ENCODE measurements at places on chromosomes 4 and X.

DNA sequence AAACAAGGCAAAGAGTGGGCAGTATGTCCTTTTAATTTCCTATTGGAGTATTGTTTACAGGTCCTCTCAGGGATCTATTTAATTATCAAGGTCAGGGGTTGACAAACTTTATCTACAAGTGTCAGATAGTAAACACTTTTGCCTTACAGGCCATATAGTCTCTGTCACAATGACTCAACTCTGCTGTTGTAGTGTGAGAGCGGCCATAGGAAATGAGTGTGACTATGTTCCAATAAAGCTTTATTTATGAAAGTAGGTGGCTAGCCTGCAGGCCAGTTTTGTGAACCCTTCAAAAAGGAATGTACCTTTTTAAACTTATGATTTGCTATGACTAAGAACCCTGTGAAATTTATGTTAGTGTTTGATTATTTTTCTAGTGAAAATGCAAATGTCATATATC lies 156.1 kb downstream of the GPAT3 start:
- DNase-seq, result no peak

DNA sequence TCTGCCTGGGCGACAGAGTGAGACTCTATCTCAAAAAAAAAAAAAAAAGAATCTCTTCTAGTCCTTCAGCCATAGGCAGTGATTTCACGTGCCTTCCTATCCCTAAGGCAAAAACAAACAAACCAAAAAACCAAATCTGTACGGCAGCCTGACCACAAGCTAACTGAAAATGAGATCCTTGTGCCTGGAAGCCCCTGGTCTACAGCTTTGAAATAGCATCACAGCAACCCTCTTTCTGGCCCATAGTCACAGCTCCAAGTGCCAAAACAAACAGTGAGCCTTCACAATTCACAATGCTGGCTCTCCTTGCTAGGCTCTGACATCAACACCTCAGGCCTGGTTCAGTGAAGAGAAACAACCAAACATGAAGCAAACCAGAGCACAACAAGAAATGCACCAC lies 46.1 kb downstream of the TMEM150C start:
- DNase-seq, result no peak

GRCh38 chrX:49039598-49040375 lies 3.4 kb downstream of the TFE3 start:
- peak; percentile 12 for DNase-seq

DNA sequence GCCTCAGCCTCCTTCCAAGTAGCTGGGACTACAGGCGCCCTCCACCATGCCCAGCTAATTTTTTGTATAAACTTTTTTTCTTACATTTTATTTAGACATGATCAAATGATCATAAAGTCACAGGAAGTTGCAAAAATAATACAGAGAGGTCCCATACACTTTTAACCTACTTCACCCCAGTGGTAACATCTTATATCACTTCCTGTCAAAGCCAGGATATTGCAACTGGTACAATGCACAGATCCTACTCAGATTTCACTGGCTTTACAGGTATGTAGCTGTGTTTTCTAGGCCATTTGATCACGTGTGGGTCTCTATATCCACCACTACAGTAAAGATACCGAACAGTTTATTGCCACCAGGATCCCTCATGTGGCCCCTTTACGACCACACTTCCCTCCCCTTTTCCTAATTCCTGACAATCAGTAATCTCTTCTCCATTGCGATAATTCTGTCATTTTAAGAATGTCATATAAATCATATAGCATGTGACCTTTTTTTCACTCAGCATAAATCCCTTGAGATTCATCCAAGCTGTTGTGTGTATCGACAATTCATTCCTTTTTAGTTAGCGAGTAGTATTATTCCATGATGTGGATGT lies 18.0 kb downstream of the RPS6KA3 start:
- DNase-seq, result no peak

- DNase-seq, result no peak
These were observed 16.3 kb downstream of the RBMX2 start for GRCh38 chrX:130418066-130418465.

DNA sequence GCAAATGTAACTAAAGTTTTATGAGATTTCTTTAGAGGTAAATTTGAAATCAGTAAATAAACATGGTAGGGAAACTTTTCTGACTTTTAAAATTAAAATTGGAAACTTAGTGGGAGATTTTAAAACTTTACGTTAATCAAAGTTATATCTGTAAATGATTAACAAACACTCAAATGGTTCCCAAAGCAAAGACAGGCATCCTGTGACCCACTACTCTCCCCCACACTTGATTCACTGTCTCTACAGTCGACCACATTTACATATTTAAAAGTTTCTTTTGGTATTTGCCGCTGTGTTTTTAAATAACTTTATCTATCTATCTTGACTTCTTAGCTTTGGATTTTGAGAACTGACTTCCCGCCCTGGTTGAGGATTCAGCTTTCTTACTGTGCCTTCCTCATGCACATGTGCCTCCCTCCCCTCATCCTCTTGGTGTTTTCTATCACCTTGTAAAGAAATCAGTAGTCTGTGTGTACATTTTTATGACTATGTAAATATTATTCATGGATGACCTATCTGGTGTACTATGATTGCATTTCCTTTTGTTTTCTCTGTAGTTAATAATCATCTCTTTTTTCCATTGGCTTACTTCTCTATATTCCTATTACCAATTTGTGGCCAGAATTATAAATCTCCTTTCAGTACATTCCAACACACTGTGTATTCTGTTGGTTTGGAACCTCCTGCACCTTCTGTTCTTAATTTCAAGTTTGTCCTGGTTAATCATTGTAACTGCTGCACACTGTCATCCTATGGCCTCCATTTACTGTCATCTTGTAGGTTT lies 72.6 kb downstream of the WWC2 start:
- DNase-seq, result no peak

GRCh38 chr4:148497258-148497657 lies 55.0 kb upstream of the NR3C2 start:
- DNase-seq, result no peak

DNA sequence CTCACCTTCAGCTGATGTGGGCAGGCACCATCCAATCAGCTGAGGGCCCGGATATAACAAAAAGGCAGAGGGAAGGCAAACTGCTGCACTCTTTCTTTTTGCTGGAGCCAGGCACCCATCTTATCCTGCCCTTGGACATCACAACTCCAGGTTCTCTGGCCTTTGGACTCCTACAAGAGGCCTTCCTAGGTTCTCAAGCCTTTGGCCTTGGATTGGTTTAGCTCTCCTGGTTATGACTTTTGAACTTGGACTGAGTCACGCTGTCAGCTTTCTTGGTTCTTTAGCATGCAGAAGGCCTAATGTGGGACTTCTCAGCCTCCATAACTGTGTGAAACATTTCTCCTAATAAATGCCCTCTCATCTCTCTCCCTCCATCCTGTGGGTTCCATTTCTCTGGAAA lies 23.0 kb upstream of the N4BP2 start:
- DNase-seq, result no peak

DNA sequence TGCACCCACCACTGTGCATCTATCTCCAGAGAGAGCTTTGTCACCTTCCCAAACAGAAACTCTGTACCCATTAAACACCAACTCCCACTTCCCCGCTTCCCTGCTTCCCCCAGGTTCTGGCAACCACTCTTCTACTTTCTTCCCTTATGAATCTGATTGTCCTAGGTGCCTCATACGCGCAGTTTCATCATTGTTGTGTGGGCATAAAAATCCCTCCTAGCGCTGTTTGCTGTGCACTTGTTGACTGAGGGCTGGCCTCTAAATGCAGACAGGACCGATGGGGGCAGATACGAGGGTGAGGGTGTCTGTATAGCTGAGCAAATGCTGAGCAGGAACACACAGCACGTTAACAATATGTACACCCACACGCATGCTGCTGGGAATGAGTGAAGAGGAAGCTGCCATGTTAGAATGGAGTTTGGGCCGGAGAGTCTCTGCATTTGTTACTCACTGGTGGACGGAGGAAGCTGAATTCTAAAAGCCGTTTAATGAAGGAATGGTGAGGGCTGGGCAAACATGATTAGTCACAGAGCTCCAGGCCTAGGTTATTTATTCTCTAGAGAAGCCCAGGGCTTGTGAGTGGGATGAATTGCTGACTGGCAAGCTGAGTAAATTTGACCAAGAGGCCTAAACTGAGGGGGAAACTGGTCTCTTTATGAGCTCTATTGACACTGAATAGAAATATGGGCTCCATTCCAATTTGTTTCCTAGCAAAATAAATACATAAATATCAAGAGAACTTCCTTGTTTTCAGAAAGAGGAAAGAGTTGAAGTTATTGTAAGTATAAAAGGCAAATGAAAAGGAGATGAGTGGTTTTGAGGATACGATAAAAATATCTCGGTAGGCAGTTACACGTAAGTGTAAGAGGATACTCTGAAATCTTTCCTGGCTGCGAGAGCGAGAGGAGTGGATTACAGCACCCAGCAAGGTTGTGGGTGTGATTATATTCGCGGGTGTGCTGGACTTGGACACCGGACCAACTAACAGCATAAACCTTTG lies 95.9 kb upstream of the RPS6KA3 start:
- DNase-seq, result no peak

- DNase-seq, result no peak
These were observed 198.5 kb downstream of the PRDM5 start for GRCh38 chr4:120723986-120724385.

- DNase-seq, result no peak
These were observed 62.2 kb downstream of the HAUS3 start for GRCh38 chr4:2179717-2180116.

GRCh38 chr4:175469514-175469913 lies 342.6 kb downstream of the GPM6A start:
- no peak for DNase-seq

DNA sequence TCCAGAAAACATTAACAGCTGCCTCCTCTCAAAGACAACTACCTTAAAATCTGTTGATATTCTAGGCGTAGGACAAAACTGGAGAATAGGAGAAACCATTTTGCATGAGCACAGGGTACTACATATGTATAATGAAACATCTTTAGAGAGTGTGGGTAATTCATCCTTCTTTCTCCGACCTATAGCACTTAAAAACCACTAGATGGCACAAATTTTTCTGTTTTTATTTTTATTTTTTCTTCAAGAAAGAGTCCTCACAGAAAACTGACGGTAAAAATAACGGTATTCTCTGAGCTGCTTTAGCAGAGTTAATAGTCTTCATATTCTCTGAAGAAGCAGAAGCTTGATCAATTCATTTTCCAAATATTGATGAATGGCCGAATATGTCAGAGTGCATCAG lies 14.6 kb downstream of the SMIM31 start:
- no peak for DNase-seq

- DNase-seq, result no peak
These were observed 821 bp upstream of the TMEM128 start for GRCh38 chr4:4248885-4249203.

GRCh38 chrX:29470030-29470429 lies 745.3 kb upstream of the MAGEB2 start:
- DNase-seq, result no peak

DNA sequence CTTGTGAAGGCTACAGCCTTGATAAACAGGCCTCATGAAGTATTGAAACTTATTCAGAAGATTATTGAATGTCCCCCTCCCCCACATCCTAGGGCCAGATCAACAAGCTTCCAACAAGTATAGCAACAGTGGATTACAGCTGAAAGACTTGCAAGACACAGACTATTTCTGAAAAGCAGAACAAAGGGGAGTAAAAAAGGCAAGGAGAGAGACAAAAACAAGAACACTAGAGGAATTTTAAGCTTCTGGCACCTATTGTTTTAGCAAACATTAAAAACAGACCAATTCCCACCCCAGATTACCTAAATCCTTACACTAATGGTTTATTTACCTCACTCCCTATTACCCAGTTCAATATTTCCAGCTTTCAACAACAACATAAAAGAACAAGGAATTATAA lies 446.3 kb upstream of the FSTL5 start:
- no peak for DNase-seq

DNA sequence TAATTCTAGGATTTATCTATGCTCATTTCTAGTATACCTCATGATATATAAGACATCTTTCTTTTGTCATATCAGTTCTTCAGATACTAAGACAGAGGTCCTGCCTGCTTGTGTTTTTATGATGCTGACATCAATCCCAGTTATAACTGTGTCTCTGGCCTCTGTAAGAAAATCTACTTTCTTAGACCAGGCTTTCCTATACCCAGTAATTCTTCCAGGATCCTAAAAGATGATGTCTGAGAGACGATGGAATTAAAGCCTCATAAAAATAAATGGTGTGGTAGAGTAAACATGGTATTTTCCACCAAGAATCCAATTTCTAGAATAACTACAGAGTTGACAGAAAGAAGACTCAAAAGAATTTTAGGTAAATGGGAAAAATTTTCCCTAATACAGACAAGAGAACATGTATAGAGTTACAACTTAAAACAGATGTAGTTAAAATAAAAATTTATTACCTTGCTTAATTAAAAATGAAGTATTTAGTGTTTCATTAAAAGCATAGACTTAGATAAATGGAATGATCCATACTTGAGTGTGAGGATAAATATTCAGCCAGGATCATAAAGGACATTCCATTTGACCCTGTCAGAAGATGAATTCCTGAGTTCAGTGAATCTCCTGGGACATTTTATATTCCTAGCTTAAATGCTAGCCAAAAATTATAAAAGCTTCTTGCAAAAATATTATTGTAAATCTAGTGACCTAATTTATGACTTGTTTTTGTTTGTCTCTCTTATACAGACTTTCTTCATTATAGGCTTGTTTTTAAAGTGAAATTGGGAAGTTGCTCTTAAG lies 137.4 kb downstream of the PDLIM5 start:
- DNase-seq, result no peak

DNA sequence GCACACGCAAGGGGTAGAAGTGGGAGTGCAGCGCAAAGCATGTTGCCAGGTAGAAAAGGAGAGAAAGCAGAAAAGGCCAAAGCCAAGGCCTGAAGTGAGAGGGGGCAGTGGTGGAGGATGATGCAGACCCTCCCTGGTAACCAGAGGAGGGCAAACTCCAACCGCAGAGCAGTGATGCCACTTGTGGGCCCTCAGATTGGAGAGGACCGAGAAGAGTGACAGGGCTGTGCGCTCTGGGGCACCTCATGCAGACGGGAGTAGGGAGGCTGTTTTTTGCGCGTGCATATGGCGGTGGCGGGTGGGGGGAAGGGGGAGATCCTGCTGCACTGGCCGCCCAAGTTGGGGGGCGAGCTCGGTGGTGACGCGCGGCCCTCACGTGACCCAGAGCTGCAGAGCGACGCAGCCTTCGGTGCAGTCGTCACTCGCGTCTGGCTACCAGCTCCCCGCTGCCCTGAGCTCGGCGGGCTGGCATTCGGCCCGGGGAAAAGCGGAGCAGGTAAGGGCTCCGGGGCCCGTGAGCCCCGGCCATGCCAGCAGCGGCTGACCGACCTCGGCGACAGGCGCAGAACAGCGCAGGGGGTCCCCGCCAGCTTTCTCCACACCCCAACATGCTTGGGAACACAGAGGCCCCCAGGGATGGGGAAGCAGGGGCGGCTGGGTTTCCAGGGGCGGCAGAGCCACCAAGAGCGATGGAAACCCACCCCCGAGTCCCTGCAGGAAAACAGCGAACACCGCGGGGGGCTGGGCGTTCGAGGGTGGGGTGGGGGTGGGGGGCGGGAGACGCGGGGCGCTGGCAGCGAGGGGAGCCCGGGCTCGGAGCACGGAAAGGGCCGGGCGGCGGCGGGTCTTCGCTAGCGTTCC lies at the start of gene BEX3:
Gene BEX3 (plus strand): TSS at position 421 of the 861 bp plus-strand sequence. CDS start 984 bp downstream, outside the sequence.
- DNase-seq, result no peak

GRCh38 chr4:123848606-123849005 lies 452.0 kb downstream of the SPRY1 start:
- no peak for DNase-seq

GRCh38 chr4:692771-693554 lies 4.0 kb upstream of the SLC49A3 start:
- DNase-seq, result no peak
